ENCODE measurements at places on chromosomes 3 and 15.

DNA sequence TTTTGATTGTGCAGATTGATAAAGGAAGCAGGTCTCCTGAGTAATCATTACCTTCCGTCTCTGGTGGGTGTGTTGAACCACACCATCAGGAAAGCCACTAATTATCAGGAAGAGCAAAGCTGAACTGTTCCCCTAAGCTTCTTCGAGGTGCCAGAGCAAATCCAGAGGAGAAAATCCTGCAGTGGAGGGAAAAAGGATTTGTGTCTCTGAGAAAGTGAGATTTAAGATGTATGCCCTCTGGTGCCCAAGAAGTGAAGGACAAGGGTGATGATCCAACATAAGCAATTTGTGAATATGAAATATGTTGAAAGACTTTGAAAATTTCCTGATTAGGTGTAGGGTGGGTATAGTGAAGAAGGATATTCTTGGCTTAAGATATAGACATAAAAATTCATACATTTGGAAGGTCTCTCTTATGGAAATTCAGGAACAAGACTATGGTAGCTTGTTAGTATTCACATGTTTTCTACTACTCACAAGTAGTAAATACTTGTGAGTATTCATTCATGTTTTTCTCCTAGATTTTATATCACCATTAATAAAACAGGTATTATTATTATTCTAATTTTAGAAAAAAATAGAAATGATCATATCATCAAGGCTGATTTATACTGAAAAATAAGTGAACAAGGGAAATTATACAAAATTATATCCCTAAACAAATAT is 34.8 kb downstream of the COMMD2 start:
- DNase-seq: no peak

GRCh38 chr3:166285001-166285400 is 447.8 kb upstream of the BCHE start:
- DNase-seq: no peak

DNA sequence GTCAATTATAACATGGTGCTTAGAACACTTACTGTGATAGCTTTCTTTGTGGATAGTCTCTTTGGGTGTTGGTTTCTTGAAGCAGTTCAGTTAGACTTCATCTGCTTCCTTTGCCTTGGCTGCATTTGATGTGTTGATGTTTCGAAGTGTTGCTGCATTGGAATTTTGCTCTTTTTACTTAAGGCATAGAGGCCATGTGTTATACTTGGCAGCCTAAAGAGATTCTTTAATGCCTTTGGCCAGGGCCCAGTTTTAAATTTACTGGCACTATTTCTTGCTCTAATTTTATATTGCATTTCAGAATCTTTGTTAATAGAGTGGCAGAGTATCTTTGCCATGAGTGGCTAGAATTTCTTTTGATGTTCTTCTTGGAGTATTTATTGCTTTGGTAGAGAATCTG is 21.2 kb downstream of the NR1D2 start:
- DNase-seq: no peak

DNA sequence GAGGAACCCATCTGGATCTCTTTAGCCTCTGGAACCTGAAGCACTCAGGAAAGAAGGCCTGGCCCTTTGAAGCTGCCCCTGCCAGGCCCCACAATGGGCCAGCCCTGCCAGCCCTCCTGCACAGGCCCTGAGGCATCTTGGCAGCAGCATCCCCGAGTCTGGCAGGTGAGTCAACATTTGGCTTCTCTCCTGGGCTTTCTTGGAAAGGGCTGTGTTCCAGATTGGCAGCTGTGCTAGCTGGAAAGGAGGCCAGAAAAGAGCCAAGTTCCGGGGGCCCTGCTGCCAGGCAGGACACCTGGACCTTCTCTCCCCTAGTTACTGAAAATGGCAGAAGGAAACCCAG is 187.2 kb downstream of the SHQ1 start:
- DNase-seq: peak; percentile 90

DNA sequence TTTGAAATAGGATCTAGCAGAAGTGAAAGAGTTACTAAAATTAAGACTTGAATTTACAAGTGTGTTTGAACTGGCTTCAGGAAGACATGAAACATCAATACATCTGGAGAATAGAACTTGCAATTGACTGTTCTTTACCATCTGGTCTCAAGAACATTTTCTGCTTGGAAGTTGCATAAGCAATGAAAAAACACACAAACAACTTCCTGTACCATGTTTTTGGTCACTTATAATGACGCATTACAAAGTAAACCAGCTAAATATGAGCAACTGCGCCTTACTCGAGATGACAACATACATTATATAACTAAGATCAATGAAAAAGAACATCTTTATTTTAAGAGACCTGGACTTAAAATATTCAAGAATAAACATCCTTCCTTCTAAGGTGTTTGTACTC is 112.5 kb downstream of the TIGIT start:
- DNase-seq: no peak

DNA sequence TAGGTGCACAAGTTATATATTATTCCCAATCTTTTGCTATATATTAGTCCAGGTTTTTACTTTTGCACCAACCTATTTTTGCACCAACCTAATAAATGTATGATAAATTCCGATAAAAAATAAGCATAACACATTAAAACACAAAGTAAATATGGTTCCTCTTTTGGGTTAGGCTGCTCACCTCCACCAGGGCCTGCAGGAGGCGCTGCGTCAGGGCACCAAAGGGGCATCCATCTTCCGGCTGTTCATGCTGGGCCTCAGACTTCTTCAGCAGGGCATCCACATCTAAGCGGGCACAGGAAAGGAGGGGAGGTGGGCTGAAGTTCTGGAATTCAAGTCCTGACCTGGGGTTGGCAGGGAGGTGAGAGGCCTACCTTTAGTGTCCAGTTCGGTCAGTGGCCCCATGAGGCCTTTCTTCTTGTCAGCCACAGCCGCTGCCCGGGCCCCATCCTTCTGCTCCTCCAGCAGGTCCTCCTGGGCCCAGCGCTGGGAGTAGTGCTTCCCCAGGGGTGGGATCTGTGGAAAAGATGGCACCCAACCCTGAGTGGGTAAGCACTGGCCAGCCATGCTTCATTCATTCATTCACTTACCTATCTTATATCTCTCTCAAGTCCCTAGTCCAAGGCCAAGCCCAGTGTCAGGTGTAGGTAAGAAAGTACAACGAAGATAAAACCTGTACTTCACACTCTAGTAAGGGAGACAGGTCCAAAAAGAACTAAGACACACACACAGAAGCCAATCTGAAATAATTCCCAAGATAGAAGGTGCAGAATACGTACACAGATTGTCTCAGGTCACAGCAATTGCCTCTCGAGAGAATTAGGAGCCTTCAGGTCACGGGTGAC is 5.2 kb downstream of the TADA3 start:
- no peak for DNase-seq

- DNase-seq: no peak
Observed at GRCh38 chr3:20264900-20265567, 79.0 kb upstream of the SGO1 start.

- no peak for DNase-seq
Observed at GRCh38 chr3:9448643-9449042, 51.2 kb downstream of the SETD5 start.

DNA sequence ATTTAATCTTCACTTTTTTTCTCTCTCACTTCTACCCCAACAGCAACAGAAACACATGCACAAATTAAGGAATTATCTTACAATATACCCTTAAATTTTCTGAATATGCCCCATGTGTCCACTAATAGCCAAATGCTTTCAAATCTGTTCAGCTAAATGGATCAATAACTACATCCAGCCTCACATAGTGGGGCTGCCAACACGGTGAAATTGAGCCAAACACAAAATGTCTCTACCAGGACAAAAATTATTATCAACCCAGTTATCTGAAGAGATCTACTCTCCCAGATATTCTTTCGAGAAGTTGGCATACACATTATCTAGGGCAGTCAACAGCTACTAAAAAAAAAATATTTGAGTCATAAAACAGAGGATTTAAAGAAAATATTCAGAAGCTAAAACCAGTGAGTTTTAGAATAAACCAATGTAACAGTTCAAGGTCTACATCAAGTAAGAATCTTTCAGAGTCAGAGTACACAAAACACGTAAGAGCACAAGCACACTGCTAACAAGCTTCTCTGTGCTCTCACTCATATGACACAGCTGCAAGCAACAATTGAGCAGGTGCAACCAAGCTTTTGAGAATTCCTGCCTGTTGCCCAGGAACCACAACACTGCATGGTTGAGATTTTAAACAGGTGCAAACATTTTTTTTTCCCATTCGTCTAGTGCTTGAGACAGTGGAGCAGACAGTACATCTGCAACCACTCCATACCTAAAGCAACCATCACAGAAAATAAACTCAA is 247.7 kb downstream of the ZBTB20 start:
- peak; percentile 97 for DNase-seq

GRCh38 chr3:73739791-73740453 is 115.2 kb upstream of the PDZRN3 start:
- DNase-seq: no peak

- no peak for DNase-seq
Observed at GRCh38 chr3:124660599-124660998, 69.7 kb upstream of the UMPS start.

- DNase-seq: no peak
Observed at GRCh38 chr15:89809093-89809786, 5.4 kb downstream of the ANPEP start.

- DNase-seq: no peak
Observed at GRCh38 chr3:17830788-17831187, 88.4 kb upstream of the TBC1D5 start.

DNA sequence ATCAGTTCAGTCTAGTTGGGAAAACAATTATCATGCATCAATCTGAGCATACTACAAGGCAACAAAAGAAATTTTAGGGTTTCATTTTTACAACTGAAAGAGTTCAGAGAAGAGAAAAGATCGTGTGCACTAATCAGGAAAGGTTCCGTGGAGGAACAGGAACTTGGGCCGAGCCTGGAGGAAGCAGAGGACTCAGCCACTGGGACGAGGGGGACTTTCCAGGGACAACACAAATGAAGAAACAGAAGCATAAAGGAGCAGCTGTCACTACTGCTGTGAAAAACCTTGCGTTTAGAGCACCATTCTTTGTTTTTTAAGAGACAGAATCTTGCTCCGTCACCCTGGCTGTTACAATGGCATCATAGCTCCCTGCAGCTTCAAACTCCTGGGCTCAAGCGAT is 60.5 kb downstream of the MYO1E start:
- no peak for DNase-seq

DNA sequence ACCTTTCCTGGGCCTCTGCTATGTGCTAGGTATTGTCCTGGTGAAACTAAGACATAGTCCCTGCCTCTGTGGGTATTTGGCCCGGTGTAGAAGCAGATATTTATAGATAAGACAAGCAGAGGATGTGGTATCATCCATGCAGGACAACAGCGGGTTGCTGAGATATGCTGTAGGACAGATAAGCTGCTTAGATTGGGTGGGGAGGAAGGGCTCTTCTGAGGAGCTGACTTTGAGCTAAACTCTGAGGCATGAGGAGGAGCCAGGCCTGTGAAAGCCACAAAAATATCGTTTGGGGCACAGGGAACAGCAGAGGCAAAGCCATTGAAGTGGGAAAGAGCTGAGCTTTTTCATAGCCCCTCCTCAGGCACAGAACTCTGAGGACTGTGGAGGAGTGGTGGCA is 492.5 kb upstream of the CFAP20DC start:
- no peak for DNase-seq

DNA sequence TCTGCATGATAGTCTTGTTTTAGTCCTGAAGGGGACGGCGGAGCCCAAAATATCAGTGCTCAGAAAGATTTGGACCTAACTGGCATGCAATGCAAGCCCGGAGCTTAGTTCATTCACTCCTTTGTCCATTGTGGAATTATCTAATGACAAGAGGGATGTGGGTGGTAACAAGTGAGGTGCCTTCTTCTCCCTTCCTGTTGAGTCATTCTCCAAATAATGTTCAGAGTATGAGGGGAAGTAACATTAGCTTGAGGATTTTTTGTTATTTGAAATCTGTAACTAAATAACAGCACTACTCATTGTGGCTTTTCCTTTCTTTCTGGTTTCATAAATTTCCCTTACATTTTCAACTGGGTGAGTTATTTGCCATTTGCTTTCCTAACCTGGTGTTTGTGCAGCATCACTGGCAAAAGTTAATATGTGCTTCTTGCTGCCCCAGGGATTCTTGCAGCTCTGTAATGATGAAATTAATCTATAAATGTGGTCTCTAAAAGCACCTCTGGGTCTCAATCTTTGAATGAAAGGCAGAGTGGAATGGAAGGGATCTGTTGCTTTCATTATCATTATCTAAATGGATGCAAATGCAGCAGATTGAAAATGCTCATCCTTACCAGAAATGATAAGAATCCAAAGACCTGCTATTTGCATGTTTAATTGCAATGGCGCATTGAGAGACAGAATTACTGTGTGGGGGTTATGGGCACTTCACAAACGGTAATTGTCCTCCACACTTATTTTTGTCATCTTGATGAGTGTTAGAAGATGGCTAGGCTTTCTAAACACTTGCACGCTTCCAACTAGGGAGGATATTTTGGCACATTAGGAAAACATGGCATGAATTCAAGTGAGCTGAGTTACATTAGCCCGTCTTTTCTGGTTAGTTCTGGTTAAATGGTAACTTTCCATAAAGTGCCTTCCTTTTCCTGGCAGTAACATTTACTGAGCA is 89.9 kb upstream of the MITF start:
- DNase-seq: no peak

DNA sequence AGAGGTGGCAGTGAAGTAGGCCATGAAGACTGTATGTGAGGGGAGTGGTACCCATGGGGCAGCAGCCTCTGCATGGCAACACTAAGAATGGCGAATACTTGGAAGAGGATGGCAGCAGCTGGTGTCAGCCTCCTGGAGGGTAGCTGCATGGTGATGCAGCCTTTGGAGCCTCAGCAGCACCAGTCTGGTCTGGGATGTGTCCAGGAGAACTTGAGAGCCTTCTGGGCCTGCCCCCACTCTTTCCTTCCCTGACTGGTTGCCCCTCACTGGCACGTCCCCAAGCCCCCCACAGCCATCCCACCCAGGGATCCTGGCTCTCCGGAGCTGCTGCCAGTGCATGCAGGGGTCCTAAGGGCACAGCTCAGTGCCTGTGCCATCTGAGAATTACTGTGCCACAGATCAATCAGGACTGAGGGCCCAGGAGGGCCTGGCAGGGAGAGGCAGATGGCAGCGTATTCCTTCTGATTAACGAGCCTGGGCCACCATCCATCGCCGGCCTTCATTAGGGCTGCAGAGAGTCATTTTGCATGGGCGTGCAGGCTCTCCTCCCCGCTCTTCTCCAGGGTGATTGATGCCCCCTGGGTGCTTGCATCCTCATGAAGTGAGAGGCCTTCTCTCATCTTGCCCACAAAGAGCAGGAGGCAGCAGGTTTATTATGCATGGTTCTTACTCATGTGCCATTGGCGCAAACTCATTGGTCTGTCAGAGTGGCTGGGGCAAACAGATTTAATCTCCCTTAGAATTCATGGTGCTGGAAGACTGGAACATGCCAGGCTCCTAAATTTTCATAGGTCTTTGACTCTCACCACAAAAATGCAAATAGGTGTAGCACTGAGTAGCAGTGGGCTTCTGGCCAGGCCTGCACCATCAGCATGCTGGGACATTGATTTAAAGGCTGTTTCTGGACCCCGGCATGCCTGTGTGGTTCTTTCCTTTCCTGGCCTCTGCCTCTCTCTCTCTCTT is 116.8 kb downstream of the EPHB1 start:
- no peak for DNase-seq

GRCh38 chr3:116051040-116051439 is 394.2 kb downstream of the LSAMP start:
- no peak for DNase-seq
